Activated T-cell treated with anti-CD3 and anti-CD28 coated beads, Interleukin-2, amount 50 U/mL, for 48 hours (primary cell): ENCODE measurements at places on chromosomes 6 and 20.

DNA sequence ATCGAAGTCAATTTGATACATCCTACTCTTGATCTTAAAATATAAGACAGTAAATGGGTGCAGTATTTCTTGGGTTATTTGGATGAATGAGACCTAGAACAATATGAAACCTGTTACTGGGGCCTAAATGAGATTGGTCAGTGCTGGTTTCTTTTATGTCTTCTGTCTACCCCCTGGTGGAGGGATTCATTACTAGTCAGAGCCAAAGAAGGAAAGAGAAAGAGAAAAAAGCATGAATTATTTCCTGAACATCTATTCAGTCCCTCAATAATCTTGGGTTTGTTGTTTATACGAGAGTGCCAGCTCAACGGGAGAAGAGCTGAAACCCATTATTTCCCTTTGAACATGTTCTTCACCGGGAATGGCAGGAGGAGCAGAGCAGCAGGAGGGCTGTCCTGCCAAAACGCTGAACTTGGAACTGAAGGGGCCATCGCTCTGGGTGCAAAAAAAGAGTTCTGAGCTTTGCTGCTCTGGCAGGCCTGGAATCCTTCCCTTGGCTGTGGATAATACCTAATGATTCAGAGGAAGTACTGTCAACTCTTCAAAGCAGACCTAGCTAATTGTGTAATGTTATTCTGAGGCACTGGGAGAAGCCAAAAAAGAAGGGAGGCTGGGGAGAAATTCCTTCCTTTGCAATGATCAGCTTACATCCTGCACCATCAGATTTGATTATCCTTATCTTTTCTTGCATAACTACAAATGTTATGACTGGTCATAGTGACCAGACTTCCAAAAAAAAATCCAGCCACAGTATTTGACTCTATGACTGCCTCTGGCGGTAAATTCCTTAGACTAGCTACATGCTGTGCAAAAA is 72.0 kb downstream of the BLOC1S5 start:
- DNase-seq, result no peak

DNA sequence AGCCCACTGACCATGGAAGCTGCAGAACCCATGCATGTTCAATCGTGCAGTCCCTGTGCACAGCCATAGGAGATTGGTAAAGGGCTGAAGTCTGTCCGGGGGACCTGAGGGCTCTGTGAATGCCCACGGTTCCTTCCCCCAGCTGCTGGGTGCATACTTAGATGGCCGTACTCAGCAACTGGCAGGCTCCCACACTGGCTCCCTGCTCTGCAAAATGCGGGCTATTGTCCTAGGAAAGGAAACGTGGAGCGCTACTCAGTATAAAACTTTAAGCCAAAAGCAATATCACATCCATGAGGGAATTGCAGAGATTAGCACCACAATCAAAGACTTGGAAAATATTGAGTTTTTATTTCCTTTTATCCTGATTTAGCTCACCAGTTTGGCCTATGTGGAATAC is 202.0 kb downstream of the WDR27 start:
- no peak for DNase-seq

DNA sequence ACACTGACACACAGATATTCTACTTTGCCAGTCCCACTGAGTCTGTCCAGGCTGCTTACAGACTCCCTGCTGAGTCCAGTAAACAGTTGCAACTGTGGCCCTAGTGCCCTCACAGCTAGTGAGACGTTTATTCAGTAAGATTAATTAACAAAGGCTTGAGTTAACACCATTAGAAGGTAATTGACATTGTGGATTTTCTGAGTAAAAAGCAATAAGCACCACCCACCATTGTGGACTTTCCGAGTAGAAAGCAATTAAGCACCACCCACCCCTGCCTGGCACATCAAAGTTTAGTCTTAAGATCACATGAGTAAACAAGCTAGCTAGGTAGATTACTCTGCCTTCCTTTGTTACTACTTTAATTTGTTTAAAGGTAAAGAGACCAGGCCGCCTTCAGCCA is 408.6 kb upstream of the IMPG1 start:
- DNase-seq, result no peak

GRCh38 chr6:72218125-72218524 is 331.8 kb downstream of the RIMS1 start:
- no peak for DNase-seq

GRCh38 chr20:48600470-48600945 is 227.3 kb downstream of the PREX1 start:
- DNase-seq, result no peak

- peak; percentile 70 for DNase-seq
These were observed 336 bp upstream of the LY6G5C start for GRCh38 chr6:31681135-31681671.

- peak; percentile 13 for DNase-seq
These were observed 7.3 kb downstream of the PTGIS start for GRCh38 chr20:49560646-49561045.

GRCh38 chr6:125746019-125746414 is 3.4 kb upstream of the HEY2 start:
- DNase-seq, result no peak

- DNase-seq, result no peak
These were observed 84.8 kb upstream of the SOX4 start for GRCh38 chr6:21508753-21509152.

- no peak for DNase-seq
These were observed 53.8 kb downstream of the FOXC1 start for GRCh38 chr6:1663511-1663910.

- no peak for DNase-seq
These were observed 130.1 kb downstream of the RNASET2 start for GRCh38 chr6:166826264-166826663.

- no peak for DNase-seq
These were observed 127.6 kb downstream of the SYNDIG1 start for GRCh38 chr20:24597051-24597450.

- DNase-seq, result no peak
These were observed 16.4 kb upstream of the MAS1 start for GRCh38 chr6:159874435-159874834.

DNA sequence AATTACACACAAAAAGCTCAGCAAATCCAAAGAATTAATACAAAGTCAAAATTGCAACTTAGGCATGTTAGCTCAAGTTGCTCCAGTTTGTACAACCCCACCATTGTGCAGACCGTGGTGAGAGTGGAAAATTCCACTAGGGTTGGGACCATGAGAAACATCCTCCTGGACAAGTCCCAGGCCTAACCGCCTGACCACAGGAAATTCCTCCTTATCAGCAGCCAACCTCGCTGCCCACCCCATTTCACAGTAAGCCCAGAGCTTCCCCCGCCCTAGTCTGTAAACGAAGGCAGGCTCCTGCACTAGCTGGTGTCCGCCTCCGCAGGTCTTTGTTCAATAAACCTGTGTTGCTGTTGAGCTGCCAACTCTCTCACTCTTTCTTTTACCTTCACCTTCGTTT is 1023.3 kb downstream of the EYS start:
- no peak for DNase-seq

GRCh38 chr20:53736757-53737395 is 143.2 kb upstream of the ZNF217 start:
- no peak for DNase-seq

DNA sequence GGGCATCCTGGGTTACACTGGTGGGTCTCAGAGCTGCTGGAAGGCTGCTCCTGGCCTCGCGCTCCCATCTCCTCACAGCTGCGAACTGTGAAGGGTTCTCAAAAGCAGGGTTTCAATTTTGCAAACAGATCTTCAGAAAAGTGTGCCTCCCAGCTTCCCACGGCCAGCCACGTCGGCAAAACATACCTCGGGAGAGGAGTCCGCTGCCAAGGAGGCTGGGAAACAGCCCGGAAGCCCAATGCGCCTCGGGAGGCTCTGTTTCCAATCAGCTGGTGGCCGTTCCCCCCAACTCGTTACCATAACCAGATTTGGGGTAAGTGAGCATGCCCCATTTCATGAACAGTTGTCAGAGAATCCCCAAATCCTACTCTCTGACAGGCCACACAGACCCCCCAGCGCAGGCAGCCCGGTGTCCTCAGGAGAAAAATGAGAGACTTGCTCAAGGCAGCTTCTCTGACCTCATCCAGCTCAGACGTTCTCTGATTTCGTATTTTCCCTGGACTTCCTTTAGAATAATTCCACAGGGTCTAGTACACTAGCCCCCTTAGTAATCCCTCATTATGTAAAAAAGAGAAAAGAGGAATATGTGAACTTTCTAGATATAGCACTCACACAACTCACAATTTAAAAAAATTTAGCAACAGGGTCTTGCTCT is 98.4 kb downstream of the SNX5 start:
- no peak for DNase-seq

DNA sequence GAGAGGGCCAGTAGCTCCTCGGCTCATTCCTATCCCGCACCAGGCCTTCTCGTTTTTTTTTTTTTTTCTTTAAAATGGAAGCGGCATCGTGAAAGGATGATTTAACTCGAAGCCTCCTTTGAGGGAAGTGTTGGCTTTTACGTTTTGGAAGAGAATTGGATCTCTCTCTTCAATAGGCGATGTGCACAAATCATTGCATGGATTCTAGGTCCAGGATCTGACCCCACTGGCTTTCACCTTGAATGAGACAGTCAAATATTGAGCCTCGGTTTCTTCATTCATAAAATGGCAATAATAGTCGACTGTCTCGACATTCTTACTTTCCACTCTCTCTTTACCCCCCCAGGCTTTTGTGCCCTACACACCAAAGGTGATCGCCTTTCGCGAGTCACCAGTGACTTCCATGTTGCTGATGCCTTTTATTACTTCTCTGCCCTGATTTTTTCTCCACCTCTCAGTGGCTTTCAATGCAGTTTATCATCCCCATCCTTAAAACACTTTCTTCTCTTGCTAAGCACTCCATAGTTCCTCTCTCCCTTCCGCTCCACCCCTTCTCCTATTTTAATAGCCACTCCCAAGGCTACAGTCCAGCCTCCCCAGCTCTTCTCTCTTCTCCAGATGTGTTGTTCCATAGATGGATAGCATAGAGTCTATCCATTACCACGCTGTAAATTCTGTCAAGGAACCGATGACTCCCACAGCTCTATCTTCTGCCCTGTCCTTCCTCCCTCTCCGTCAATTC is 473 bp upstream of the DTNBP1 start:
- DNase-seq, result no peak

GRCh38 chr6:170096803-170097504 is 193.9 kb downstream of the DLL1 start:
- DNase-seq, result peak; percentile 1

- no peak for DNase-seq
These were observed 100.0 kb upstream of the TAB2 start for GRCh38 chr6:149217466-149217888.

GRCh38 chr6:113888956-113889630 is 31.9 kb downstream of the MARCKS start:
- DNase-seq, result no peak

GRCh38 chr6:142387997-142388815 is 86.4 kb downstream of the ADGRG6 start:
- no peak for DNase-seq

DNA sequence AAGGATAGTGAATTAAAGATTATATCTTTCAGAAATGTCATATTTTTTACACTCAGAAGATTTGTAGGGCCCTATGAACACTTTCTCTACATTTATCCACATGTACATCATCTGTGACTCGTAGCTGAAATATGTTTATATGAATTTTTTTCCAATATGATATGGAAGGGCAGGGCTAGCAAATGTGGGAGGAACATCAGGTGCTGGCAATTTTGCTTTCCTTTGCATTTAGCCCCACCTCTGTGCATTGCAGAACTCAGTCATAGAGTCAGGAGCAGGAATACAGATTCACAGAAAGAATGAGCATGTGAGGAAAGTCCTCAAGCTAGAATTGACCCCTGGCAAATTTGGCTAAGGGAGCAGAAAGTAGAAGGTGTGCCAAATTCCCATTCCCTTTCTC is 129.9 kb downstream of the CRYBG1 start:
- DNase-seq, result no peak

DNA sequence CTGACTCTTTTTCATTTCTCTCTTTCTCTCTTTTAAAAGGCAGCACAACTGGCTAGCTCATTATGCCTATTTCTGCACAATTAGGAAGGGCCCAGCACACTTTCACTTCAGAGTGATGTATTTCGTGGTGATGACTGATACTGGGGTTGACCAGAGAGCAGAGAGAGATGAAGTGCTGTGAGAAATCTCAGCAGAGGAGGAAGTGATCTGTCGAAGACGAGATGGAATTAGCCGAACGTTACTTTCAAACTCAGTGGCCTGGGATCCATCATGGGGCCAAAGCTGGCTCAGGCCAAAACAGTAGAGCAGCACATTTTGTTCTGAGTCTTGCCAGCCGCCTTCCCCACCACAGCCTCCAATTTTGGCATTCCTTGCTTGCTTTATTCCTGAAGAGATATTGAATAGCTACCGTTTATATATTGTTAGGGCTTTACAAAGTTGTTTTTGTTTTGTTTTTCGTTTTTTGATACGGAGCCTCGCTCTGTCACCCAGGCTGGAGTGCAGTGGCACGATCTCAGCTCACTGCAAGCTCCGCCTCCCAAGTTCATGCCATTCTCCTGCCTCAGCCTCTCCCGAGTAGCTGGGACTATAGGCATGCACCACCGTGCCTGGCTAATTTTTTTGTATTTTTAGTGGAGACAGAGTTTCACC is 213.2 kb upstream of the ECI2 start:
- no peak for DNase-seq

DNA sequence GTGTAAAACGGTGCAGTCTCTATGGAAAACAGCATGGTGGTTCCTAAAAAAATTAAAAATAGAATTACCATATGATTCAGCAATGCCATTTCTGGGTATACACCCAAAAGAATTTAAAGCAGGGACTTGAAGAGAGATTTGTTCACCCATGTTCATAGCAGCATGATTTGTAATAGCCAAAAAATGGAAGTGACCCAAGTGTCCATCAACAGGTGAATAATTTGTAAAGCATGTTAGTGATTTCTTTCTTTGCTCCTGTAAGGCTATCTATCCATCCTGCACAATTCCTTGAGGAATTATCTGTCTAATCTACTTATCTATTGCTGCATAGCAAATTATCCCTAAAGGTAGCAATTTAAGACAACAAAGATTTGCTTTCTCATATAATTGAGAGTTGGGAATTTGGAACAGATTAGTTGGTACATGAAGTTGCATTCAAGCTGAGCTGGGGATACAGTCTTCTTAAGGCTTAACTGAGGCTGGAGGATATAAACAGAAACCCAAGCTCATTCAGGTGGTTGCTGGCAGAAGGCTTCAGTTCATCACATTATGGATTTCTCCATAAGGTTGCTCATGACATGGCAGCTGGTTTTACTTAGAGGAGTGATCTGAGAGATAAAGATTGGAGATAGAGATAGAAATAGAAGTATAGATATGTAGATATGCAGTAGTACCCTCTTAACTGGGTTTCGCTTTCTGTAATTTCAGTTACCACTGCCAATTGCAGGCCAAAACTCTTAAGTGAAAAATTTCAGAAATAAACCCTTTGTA is 62.0 kb downstream of the IL22RA2 start:
- DNase-seq, result no peak

- DNase-seq, result no peak
These were observed 49.8 kb downstream of the MYB start for GRCh38 chr6:135230711-135231468.

DNA sequence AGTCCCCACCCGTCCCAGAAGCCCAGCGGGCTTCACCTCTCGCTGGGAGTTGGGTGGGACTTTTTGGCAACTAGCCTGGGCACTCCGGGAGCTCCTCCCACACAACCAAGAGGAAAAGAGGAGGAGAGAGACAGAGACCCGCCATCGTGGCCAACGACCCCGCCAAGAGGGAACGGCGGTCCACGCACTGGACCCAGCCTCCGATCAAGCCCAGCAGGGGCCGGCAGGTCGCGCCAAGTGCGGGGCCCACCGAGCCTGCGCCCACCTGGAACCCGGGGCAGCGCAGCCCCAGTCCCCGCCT is 3.0 kb upstream of the TMEM14C start:
- DNase-seq, result no peak

GRCh38 chr20:32285621-32286371 is 8.3 kb downstream of the KIF3B start:
- DNase-seq, result peak; percentile 68

- no peak for DNase-seq
These were observed 52.1 kb downstream of the BCKDHB start for GRCh38 chr6:80158478-80158989.

- DNase-seq, result no peak
These were observed 227.6 kb downstream of the ANKRD60 start for GRCh38 chr20:58000861-58001260.
